ENCODE measurements at places on chromosomes 4 and X. TPM values are rescaled to one million over a fixed set of nuclear protein-coding genes. Genes with fewer than 3 reads are reported as not detected.

PRKG2 gene
- total RNA-seq = 1.9 TPM

FATE1 gene
- not detected for total RNA-seq

DNA sequence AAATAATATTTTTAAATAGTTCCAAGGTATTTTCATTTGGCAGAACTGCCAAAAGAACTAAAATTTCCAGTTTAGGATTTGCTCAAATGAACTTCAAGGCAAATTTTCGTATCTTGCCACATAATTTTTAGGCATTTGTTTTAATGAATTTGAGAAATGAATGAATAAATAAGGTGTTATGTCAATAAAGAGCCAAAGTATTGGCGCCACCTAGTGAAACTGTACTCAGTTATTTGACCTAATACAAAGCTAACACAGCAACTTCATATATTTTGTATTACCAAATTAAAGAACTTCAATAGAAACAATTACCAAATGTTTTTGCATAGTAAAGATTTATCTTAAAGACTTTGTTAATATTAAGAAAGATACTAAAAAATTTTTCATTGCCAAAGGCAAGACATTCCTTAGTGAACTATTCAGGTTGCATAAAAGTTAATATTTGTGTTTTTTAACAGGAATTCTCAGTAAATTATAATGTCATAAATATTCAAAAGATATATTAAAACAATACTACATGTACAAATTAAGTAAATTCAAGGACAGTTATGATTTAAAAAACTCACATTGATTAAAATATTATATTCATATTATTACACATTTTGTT is 50.3 kb downstream of the STPG2 start:
- no peak overlapping the region for H3K27ac ChIP-seq
- H3K4me1 ChIP-seq = no peaks in the 10 kb centered on the region
- no peaks in the 10 kb centered on the region for H3K36me3 ChIP-seq
- H3K27me3 ChIP-seq = no peaks in the 10 kb centered on the region
- H3K4me3 ChIP-seq = no peak overlapping the region
- DNase-seq = no peak

- H3K36me3 ChIP-seq = no peaks in the 10 kb centered on the region
- H3K27ac ChIP-seq = no peak overlapping the region
- H3K27me3 ChIP-seq = no peaks in the 10 kb centered on the region
- no peaks in the 10 kb centered on the region for H3K4me1 ChIP-seq
- no peak for DNase-seq
Observed at GRCh38 chr4:19752599-19752998, 499.1 kb upstream of the SLIT2 start.

- DNase-seq = no peak
- H3K4me1 ChIP-seq = no peaks in the 10 kb centered on the region
- H3K27ac ChIP-seq = no peak overlapping the region
- H3K4me3 ChIP-seq = no peak overlapping the region
- no peaks in the 10 kb centered on the region for H3K27me3 ChIP-seq
- no peaks in the 10 kb centered on the region for H3K36me3 ChIP-seq
Observed at GRCh38 chr4:171353535-171353934, 459.7 kb upstream of the GALNTL6 start.

- no peak overlapping the region for H3K27ac ChIP-seq
- H3K4me3 ChIP-seq = no peak overlapping the region
- DNase-seq = no peak
- H3K4me1 ChIP-seq = no peaks in the 10 kb centered on the region
- H3K27me3 ChIP-seq = no peaks in the 10 kb centered on the region
Observed at GRCh38 chr4:134490863-134491262, 289.3 kb upstream of the PABPC4L start.

Measured in H9 (cell line).